M059J (cell line): ENCODE measurements at places on chromosomes 2 and 18. TPM values are rescaled to one million over a fixed set of nuclear protein-coding genes. Genes with fewer than 3 reads are reported as not detected.

SULT1C2 gene
- 0.22 TPM in 1 of 2 replicates, not detected in the other for total RNA-seq

C1GALT1C1L gene
- 0.89 and 2.4 TPM in 2 replicates for total RNA-seq

DNA sequence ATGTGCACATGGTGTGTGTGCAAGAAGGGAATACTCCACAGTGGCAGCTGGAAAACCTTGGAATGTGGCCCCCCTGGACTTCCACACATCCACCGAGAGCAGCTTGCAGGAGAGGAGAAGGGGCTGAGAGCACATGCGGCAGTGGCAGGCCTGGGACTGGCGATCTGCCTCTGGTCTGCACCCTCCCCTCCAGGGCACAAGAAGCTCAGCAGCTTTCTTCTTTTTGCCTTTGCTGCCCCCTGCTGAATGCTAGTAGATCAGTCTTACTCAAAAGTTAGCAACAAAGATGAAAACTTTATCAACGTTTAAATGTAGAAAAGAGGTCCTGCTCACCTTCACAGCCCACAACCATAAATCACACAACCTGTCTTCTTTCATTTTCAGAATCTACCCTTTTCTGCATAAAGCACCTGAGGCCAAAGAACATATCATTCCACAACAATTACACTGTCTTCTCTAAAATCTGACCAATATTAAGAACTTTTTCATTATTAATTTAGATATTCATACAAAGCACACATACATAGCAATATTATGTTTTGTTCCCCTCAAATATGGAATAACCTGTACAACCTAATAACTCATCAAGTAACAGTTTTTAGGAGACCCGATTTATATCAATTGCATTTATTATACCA is 34.6 kb downstream of the TGFBRAP1 start:
- DNase-seq: peak; percentile 59

DNA sequence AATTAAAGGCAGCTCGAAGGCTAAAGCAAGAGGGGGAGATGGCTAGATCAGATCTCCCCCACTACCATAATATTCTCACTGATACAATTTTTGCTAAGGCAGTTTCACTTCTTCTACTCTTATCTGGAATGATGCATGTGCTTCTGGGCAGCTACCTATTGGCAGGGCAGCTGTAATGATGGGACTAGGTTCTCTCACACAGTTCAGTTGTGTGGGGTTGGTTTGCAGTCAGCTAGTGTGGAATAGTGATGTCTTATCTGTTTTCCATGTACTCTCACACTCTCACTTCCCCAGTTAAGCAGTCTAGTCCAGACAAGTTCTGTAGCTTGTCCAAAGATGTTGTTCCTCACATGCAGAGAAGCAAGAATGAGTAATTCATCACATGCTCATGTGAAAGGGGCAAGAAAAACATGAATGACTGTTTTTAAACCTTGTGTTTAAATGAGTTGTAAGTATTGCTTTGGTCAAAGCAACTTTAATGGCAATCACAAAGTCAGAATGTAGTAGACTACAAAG is 836.1 kb downstream of the CBLN2 start:
- no peak for DNase-seq

CCNT2 gene
- total RNA-seq: 11.7 and 18.1 TPM in 2 replicates
